NCI-H2227 treated with DMSO at 0.1 percent for 48 hours (cell line): ENCODE measurements at places on chromosomes 5 and 9.

DNA sequence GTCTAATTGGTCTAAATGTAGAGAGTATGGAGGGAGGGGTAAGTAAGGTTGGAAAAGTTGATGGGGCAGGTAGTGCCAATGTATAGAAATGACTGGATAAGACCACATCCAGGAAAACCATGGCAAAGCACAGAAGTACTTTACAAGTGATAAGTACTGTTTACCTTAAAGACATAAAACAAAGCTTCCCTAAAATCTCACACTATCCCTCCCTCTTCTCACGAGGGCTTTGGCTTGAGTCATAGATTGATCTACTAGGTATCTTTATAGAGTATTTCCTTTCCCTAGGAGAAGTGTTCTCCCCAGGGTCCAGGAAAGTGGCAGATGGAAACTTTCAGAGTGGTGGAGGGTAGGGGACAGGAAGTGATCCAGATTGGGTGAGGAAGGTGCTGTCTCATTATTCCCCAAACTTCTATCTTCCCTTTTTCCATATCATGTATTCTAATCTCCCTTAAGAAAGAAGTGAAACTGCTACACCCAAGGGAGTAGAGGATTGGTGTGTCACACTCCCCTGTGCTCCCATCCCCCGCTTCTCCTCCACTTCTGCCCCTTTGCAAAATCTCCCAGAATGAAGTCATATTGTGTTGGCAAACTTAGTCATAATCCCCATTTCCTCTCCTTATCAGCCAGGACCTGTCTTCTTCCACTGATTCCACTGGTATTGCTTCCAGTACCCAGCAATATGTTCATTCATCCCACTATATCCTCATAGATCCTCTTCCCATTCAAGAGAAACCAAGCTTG is 14.6 kb downstream of the IL33 start:
- no peak for DNase-seq

- no peak for DNase-seq
Measured at GRCh38 chr5:110054240-110054639, 364.5 kb downstream of the MAN2A1 start.

DNA sequence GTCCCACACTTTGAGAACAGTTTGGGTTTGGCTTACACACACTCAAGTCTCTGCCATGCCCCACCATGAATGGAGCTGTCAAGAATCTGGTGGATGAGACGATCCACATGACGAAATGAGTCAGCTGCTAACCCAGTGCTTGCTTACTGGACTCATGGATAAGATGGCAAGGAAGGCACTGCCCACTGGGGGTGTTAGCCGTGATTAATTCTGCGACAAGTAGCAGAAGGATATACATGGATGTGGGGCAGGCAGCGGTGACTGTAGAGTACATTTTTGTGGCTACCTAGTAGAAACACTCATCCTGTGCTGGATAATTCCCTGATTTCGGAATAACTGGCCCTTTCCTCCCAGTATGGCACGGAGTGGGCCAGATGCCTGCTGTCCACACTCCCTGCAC is 77.5 kb downstream of the SPATA31C2 start:
- no peak for DNase-seq

GRCh38 chr9:118295413-118295812 is 591.2 kb downstream of the TLR4 start:
- no peak for DNase-seq

DNA sequence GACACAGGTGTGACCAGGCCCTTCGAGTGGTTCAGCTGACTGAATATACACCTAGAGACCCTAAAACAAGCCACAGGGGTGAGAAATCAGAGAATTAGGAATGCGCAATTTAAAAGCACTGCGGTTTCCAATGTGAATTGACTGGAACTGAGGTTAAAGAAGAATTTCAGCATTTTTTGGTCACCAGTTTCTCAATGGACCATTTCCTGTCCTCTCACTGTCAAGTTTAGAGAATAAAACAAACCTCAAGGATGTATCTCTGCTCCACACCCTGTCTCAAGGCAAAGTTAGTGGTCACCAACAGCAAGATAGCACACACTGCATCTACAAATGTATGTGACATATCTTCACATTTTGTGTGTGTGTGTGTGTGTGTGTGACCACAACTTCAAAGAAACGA is 143.8 kb upstream of the MAP3K1 start:
- DNase-seq, result no peak

DNA sequence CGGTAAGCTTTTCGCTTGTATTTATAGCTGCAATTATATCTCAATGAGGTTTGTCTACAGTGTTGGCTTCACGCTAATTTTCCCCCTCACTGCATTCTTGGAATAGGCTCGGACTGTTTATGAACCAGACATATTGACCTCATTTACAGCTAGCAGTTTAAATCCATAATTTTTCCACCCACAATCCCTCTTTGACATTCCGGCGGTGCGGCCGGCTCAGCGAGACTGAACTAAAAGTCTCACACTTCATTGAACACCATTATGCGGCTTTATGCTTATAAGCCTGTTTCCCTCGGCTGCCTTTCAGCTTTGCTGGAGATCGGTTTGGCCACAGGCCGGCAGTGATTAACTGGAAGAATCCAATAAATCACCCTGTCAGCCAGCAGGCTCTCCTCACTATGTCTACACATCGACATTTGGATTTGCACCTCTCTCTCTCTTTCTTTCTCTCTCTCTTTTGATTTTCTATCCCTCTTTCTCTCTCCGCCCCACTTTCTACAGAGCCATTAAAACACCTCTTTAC is 315.0 kb upstream of the TLE4 start:
- DNase-seq, result peak; percentile 74

DNA sequence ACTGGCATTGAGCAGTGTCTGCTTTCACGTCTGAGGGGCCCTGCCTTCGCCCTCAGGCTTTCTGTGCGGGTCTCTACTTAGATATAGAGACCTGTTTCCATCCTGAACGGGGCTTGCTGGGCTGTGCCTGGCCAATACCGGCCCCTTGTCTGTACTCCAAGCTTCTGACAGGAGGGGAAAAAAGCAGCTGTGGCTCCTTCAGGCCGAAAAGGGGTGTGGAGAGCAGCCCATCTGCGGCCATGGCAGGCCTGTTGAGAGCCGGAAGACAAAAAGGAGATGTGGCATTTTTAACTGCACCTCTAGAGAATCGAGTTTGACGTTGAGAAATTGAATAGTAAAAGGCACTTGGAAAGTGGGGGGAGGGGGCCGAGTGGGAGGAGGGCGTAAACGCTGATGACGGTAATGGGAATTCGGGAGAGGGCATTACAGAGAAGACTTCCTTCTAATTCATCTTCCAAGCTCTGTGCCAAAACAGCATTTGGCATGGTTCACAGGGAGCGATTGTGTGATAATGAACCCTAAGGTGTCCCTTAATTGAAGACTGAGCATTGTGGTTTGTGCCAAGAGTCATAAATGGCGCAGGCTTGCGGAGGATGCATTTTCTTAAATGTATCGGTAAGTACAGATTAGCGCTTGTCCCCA is 25.1 kb upstream of the PRDM12 start:
- peak; percentile 52 for DNase-seq

DNA sequence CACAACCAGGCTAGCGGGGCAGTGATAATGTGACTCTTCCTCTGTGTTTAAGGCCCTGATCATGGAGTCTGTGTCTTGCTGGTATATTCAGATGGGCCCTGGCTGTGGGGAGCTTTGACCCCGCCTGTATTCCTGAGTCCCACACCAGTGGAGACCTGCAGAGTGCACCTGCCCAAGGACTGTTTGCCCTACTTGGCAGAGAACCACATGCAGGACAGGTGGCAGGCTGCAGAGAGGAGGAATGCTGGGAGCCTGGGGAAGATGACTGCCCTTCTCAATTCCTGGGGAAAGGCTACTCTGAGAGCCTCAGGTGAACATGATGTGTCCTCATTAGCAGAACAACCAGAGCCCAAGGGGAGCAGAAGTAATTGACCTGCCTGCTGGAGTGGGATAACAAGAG is 36.2 kb downstream of the IARS1 start:
- DNase-seq, result no peak

DNA sequence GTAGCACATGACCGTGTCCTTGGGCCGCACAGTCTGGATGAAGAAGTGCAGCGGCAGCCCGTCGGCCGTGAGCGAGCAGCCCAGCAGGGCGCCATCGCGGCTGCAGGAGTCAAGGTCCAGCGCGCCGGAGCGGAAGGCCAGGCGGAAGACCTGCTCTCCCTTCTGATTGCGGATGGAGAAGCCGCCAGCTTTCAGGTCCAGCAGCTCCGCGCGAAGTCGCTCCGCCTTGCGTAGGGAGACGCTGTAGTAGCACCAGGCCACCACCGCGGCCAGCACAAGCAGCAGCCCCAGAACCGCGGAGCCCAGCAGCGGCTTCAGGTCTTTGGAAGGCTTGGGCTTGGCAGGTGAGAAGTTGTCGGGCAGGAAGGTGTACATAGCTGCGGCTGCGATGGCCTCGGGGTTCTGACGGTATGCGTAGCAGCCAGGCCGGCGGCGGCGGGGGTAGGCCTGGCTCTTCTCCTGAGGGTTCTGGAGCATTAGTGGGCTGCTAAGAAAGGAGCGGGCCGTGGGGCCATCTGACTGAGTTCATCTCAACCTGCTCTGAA is 4.2 kb downstream of the MYORG start:
- no peak for DNase-seq

DNA sequence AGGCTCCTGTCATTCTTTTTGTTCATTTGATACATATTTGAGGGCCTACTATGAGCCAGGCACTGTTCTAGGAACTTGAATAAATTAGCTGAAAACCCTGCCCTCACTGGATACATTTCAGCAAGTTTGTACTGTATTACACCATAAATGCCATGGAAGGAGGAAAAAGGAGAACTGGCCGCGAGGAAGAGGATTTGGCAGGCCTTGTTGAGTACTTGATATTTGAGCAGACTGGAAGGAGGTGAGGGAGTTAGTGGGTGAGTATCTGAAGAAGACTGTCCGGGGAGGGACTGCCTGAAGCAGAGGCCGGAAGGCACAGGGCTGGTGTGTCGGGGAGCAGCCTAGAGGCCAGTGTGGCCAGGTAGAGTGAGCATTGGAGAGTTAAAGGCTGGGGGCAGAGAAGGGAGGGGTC is 4.5 kb downstream of the SNX30 start:
- no peak for DNase-seq

- no peak for DNase-seq
Measured at GRCh38 chr5:135876146-135876545, 19.5 kb downstream of the IL9 start.

- DNase-seq, result no peak
Measured at GRCh38 chr5:95669540-95669939, 13.3 kb downstream of the SPATA9 start.

- no peak for DNase-seq
Measured at GRCh38 chr5:174101195-174101730, 55.8 kb downstream of the NSG2 start.

DNA sequence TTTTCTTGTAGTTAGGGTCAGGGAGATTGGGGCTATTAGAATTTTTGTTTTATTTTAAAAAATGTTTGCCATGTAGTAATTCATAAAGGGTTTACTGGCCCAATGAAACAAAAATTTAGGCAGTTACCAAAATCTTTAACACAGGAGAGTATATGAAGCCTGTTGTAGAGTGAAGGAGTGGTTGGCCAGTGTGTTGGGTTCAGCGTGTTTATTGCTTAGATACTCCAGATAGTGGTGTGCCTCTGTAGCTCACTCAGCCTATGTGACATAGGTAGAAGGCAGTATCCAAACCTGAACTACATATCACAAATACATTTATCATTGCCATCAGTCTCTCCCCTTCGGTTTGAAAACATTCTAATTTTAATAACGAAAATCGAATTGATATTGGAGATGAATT is 1.2 kb downstream of the TEK start:
- no peak for DNase-seq

DNA sequence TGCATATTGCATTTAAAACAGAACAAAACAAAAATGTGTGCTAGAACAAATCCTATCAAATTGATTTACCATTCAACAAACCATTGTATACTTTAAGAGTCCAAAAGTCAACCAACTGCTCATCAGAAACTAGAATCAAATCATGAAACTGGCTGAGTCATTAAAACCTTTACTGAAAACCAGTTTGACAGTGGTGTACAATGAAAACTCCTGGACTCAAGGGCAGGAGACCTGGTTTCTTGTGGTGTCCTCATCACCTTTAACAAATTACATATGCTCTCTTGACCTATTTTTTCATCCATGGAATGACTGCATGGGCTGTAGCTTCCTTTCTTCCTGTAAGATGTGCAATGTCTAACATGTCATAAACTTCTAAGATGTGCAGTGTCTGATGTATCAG is 315.3 kb upstream of the SLC30A5 start:
- DNase-seq, result no peak

DNA sequence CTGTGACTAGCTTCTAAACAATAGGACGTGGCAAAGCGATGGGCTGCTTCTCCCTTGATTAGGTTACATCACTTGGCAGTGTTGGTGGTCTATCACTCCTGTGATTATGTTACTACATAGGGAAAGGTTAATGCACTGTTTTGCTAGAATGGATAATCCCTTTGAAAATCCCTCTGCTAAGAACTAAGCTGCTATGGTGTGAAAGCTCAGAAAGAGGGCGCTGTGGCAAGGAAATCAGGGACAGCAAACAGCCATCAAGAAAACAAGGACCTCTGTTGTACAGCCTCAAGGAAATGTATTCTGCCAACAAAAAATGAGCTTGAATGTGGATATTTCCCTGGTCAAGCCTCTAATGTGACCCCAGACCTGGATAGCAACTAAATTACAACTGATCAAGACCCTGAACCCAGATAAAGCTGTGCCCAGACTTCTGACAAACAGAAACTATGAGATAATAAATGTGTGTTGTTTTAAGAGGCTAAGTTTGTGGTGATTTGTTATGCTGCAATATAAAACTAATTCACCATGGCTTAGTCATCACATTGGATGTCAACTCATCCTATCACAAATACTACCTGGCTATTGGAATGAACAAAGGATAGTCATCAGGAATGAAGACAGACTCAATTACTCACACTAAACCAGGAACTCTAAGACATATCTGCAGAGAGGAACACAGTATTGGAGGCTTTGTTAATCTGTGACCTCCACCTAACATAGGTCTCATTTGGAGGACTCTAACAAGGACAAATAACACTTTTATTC is 1215.9 kb downstream of the EFNA5 start:
- no peak for DNase-seq

- no peak for DNase-seq
Measured at GRCh38 chr5:178993955-178994579, 1.1 kb downstream of the GRM6 start.

DNA sequence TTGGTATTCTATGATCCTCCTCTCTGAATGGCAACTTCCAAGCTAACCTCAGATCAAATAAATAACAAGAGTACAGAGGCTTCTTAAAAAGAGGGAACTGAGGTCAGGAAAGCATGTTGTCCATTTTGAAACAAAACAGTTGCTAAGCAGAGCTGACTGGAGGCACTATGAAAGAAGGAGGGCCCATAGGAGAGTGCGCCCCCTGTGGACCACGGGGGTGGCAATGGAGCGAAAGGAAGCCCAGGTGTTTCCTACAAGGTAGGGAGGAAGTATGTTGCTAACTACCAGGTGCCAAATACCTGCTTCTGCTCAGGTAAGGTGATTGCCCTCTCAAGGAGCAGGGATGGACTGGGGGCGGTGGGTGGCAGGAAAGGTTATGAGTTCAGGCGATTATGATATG is 101.8 kb upstream of the MAST4 start:
- DNase-seq, result no peak

DNA sequence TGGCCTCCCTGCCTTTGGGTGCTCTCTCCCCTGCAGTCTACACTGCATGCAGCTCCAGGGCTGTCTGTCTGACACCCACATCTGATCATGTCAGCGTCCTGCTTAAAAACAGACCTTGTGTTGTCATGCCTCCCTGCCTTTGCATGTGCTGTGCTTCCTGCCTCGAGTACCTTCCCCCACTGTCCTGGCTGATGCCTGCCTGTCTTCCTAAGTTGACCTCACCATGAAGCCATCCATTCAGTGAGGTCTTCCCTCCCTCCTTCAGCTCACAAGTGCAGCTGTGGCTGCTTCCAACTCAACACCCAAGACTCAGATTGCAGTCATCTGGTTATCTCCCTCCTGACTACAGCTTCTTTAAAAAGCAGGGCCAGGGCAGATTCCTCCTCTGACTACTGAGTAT is 5.5 kb downstream of the ANGPTL2 start:
- no peak for DNase-seq
